ENCODE measurements at places on chromosomes 12 and 14.
A peak's percentile ranks its signal among the peaks of the same experiment; 100 is the strongest.

DNA sequence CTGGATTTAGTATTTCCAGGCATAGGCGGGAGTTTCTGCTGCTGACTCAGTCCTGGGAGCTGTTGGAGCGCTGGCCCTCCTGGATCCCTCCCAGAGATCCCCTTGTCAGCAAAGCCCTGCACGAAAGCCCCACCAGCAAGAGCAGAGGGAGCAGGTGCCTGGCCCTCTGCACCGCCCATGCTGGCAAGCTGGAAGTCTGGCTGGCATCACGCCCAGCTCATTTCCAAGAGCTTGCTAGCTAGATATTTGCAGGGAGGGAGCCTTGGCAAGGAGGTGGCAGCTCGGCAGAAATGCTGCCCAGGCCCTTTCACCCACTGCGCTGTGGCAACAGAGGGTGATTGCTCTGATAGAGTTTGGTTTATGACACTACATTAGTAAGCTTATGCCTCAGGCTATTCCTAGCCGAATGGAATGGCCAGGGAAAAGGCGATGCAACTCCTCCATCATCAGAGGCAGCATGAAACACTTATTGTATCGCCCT lies 193.9 kb downstream of the EMP1 start:
- DNase-seq, result no peak

- no peak for DNase-seq
Observed at GRCh38 chr12:113242560-113242959, 21.3 kb downstream of the TPCN1 start.

DNA sequence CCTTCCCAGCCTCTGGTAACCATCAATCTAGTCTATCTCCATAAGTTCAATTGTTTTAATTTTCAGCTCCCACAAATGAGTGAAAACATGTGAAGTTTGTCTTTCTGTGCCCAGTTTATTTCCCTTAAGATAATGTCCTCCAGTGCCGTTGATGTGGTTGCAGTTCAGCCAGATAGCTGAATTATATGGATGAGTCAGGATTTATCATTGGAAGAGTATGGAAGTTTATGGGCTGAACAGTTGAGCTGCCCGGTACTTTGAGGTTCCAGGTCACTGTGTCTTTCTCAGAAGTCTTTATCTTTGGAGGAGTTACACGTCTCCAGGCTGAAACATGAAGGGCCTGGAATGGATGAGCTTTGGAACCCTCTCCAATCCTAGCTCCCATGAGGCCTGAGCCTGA lies 120.1 kb downstream of the ASCL4 start:
- DNase-seq, result no peak

- peak; percentile 31 for DNase-seq
Observed at GRCh38 chr12:57521525-57522010, 1.1 kb upstream of the MBD6 start.

- no peak for DNase-seq
Observed at GRCh38 chr14:94448071-94448808, 4.4 kb downstream of the SERPINA11 start.

DNA sequence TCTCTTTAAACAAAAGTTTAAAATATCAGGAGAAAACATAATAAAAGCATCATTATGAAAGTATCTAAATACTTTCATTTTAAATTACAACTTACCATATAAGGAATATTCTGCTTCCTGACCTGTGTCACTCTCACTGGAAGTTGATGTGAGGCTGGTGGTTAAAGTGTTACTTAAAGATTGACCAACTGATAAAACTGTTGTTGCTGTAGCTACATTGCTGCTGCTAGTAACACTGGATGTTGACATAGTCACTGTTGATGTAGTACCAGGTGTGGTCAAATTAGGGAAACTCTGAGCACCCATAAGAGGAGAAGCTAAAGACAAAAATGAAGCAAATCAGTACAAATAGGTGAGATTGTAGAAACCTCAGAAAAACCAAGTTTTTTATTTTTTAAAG lies 79.9 kb downstream of the HECTD1 start:
- DNase-seq, result peak; percentile 60

DNA sequence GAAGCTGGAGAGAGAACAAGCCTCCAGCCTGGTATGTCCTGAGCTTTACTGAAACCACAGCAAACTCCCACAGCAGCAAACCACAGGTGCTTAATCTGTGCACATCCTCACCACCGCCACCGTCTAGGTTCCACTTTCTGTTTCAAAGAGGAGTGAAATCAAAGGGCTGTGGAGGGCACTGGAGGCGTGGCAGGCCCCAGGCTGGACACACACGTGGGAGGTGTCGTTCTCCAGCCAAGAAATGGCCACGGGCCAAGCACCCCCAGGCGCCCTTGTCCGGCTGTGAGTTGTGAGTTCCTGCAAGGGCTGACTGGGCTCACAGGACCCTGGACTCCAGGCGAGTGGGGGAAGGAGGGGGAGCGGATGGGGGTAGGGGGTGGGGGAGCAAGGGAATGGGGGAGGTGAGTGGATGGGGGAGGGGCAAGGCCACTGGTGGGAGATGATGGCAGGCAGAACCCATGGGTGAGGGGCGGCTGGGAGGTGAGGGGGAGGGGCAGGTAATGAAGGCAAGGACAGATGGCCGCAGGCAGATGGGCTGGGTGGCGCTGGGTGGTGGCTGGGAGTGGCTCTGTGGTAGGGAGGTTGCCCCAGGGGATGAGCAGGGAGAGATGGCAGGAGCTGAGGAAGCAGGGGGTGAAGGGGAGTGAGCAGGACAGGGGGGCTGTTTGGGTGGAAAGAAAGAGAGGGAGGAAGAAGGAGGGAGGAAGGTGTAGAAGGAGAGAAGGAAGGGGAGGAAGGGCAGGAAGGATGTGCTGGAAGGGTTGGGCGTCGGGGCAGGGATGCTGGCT lies 86.7 kb downstream of the NCOR2 start:
- DNase-seq, result peak; percentile 39

DNA sequence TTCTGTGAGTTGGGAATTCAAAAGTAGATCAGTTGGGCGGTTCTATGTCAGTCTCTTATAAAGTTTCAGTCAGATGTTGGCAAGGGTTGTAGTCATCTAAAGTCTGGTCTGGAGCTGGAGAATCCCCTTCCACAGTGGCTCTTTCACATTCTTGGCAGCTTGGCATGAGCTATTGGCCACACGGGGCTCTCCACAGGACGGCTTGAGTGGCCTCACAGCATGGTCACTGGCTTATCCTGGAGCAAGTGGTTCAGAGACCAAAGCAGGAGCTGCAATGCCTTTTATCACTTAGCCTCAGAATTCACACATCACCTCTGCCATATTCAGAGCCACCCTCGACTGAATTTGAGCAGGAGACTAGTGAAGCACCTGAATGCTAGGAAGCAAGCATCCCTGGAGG lies 7.1 kb upstream of the KICS2 start:
- no peak for DNase-seq

DNA sequence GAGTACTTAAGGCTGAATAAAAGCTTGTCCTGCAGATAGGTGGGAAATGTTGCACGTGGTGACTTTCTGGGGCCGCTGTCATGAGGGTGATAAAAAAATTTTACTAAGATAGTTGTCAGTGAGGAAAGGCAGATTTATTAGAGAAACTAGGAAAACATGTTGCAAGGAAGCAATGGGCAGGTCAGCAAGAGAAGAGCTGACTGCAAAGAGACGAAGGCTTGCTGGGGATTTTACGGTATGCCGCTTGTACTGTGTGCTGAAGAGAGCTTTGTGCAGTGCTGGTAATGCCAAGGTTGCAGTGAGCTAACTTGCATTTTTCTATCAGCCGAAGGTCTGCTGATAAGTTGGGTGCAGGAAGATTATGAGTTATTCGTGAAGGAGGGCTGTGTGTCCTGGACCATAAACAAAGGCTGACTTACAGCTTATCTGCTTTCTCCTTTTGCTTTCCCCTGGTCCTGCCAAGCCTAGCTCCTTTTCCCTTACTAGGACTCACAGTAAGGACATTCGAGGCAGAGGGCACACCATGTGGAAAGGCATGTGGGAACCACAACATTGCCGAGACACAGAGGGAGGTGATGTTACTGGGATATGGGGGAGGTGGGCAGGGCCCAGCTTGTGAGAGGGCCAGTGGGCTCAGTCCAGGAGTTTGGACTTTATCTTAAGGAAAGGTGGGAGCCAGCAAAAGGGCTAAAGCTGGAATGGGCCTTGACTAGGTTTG lies 7.4 kb upstream of the CCDC88C start:
- DNase-seq, result no peak

GRCh38 chr12:89856431-89856830 lies 147.8 kb upstream of the ATP2B1 start:
- peak; percentile 67 for DNase-seq

DNA sequence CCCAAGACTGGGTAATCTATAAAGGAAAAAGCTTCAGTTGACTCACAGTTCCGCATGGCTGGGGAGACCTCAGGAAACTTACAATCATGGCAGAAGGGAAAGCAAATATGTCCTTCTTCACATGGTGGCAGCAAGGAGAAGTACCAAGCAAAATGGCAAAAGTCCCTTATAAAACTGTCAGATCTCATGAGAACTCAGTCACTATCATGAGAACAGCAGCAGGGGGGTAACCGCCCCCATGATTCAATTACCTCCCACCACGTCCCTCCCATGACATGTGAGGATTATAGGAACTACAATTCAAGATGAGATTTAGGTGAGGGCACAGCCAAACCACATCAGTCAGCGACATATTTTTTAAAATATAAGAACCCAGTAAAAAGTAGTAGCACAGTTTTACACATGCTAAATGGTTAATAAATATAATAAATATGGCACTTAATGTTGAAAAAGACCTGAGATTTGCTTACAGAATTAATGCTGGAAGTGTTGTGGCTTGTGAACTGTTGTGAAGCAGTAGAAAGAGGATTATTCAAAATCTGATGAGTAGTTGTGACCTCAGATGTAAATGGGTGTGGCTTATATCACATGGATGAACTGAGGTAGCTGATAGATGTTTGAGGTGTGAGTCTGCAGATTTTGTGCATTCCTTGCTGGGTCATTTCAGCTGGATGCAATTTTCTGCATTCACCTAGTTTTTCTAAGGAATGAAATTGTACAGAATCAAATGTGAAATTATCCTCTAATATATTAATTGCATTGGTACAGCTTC lies 46.9 kb upstream of the CHPT1 start:
- no peak for DNase-seq
